ENCODE measurements at places on chromosomes 3 and 15.

GRCh38 chr3:194132465-194133286 is 3.3 kb upstream of the HES1 start:
- DNase-seq: no peak

DNA sequence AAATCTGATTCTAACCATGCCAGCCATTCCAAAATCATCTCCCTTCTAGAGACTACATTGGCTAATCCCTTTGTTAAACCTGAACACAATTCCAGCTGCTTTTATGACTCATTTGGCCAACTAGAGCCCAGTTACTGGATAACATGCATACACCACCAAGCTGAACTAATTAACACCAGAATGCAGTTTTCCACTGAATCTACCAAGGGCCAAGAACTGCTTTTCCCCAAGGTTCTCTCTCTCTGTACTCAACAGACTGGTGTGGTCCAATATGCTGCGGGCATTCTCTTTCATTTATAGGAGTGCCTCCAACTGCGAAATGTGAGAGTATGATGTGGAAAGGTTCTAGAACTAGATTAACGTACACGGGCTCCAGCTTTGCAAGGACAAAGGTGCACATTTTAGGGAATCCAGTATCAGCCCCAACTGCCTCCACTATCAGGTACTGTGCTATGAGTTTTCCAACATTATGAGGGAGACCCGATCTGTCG is 1.5 kb downstream of the CHSY1 start:
- DNase-seq: peak; percentile 34

GRCh38 chr3:14216257-14217048 is 37.8 kb downstream of the LSM3 start:
- no peak for DNase-seq

- no peak for DNase-seq
Measured at GRCh38 chr15:48868536-48868935, 9.4 kb upstream of the EID1 start.

DNA sequence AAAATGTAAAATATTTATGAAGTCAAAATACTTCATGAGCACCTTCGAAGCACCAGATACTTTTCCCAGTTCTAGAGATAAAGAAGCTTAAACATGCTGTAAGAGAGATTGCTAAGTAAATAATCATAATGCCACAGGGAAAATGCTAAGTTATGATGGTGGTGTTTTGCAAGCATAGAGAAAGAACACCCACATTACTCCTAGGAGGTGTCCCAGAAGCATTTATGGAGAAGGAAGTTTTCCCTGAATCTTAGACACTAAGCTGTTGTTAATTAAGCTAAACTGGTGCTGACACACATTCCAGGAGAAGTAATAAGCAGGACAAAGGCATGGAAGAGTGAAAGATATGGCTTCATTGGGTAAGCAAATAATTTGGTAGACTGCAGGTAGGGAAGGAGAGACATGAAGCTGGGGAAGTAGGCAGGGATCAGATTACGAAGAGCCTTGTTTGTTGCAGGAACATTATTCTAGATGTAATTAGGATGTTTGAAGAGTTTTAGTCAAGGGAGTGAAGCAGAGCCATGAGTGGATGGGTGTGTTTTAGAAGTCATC is 40.4 kb upstream of the CHMP2B start:
- no peak for DNase-seq

GRCh38 chr3:131957980-131958379 is 76.8 kb downstream of the CPNE4 start:
- DNase-seq: no peak

GRCh38 chr3:134904241-134904771 is 109.2 kb downstream of the EPHB1 start:
- no peak for DNase-seq

DNA sequence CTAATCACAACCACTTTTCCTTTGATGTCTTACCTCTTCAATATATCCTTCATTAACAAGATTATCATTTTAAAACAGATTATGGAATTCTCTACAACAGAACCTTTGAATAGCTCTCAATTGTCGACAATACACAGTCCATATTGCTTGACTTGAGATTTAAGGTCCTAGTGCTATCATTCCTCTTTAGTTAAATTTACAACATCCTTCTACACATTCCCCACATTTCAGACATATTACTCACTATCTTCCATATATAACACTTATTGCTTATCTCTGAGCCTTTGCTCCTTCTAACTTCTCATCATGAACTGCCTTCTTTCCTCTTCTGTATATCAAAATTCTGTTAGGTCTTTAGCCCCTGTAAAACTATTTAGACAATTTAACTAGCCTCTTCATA is 247.0 kb downstream of the STXBP5L start:
- DNase-seq: no peak

DNA sequence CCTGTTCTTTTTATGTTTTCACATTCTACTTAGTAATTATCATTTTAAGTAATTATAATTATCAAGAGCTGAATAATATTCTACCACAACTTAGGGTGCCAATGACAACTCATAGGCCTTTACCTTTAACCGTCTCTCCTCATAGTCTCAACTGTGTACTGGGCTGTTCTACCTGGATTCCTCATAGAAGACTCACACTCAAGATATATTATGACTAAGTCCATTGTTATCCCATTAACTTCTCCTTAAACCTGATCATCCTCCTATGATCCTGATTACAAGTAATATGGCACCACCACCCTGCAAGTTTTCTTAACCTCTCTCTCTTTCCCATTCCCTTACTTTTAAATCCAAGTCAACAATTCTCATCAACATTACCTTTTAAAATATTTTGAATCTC is 285.9 kb upstream of the VEPH1 start:
- no peak for DNase-seq

DNA sequence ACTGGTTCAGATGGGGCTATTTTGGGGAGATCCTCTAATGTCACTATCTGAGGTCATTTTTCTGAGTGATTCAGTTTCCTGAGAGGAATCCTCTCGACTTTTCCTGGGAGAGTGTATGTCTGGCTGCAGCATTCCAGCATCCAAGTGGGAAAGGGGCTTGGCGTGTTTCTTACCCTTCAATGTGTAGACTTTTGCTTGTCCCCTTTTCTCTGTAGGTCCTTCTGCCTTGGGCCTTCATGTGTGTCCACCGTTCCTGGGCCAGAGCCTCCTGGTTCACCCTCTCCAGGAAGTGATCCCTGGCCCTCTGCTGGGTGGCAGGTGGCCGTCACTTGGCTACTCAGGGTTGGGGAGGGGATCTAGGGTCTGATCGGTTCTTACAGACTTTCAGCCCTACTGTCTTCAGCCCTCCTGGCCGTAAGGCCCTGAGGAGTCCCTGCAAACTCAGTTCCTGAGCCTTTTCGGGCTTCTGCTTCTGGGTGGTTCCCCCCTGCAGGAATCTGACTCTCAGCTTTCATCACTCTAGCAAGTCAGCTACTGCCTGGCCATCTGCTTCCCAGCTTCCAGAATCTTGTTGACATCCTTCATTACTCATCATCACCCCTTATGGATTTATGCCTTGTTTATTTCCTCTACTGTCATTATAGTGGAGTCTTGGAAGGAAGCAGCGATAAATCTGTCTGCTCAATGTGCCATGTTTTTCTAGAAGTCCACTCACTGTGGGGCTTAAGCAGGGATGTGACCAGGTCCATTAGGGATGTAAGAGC is 36.5 kb downstream of the GOLGA6L10 start:
- DNase-seq: no peak

DNA sequence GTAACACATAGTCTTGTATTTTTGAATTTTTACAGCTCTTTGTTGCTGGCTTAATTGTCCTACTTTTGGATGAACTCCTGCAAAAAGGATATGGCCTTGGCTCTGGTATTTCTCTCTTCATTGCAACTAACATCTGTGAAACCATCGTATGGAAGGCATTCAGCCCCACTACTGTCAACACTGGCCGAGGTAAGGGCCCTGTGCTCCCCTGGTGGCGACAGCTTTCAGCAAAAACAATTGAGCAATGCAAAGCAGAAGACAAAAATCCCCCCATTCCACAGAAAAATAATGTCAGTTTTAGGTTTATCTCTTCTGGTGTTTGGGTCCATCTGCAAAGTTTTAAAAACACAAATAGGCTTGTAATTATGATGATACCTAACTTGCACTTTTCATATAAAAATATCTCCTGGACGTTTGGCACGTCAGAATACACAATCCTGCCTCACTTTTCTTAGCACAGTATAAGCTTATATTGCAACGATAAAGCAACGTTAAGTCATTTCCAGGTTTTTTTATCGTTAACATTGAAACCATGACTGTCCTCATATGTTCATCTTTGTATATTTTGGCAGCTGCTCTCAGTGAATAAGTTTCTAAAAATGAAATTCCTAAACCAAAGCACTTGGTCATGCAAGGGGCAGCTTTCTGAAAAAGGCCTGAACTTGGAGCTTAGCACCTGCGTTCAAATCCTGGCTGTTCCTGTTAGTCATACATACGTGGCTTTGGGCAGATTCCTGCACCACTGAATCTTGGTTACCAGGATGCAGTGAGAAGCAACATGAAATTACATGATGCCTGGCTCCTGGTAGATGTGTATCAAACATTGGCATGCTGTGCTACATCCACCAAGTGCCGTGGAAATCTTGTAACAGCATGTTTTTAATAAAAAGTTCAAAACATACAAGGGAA is 8.5 kb downstream of the SEC61A1 start:
- no peak for DNase-seq

GRCh38 chr3:126039870-126040269 is 44.1 kb downstream of the SLC41A3 start:
- DNase-seq: no peak

DNA sequence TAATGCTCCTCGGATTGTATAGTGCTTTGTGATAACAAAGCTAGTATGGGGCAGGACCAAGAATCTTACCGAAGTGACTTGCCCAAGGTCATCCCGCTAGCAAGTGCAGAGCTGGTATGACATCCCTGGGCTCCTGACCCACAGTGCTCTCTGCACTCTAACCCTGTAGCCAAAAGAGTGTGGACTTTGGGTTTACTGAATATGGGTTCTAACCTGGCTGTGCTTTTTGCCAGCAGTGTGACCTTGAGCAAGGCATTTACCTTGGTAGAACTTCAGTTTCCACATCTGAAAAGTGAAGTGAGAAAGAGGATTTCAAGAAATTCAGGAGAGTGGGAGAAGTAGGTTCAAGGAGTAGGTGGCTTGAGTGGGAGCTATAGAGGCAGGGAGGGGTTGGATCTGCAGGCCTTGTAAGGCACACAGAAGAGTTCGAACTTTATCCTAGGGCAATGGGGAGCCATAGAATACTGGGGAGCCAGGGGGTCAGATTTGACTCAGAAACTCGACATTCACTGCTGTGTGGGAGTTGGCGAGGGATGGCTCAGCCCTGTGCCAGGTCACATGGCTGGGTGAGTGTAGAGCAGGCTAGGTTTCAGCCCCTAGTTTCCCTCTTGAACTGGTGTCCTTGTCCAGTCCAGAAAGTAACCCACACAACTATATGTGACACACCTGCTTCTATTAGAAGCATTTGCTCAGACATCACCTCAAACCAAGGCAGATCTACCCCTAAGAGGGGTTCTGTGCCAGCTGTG is 91.9 kb downstream of the RPLP1 start:
- no peak for DNase-seq

DNA sequence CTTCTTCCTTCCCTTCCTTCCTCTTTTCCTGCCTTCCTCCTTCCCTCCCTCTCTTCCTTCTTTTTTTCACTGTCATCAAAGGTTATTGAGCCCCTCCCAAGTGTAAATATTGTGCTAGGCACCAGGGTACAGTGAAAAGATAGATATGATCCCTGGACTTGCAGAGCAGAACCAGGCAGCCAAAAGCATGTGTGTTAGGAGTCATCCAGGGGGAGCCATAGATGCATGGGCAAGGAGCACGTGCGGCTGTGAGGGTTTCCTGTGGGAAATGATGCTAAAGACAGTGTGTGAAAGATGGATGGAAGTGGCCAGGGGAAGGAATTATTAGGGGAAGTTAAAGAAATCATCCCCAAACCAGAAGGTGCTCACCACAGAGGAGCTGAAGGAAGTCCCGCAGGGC is 65.2 kb downstream of the NR2F2 start:
- no peak for DNase-seq

DNA sequence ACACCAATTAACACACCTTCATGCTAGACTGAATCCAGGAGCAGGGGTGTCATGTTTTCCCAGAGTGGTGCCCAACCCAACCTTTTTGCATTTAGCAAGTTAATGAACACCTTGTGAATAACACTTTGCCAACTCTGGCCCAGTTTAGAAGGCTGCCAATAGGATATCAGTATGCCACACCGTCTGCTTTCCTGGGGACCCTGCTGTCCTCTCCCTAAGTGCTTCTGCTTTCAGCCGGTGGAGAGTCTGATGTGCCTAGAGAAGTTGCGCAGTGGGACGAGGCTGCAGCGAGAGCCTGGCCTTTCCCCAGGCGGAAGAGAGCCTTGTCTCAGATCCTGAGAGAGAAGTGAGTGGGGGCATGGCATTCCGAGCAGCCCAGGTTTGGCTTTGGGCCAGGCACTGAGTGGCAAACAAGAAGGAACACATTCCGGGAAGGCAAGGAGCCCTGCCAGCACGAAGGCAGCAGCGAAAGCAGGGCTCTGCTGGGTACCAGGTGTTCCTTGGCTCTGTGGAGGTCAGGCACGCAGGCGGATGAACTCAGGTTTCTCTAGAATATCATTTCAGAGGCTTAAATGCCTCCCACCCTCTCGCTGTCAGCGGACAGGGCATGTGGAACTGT is 36.9 kb downstream of the SENP8 start:
- DNase-seq: no peak

- peak; percentile 56 for DNase-seq
Measured at GRCh38 chr3:9399746-9400145, 2.3 kb downstream of the SETD5 start.

- DNase-seq: peak; percentile 46
Measured at GRCh38 chr15:64355348-64355943, 527 bp downstream of the CSNK1G1 start.

GRCh38 chr3:93910097-93910496 is 63.6 kb downstream of the PROS1 start:
- no peak for DNase-seq

- DNase-seq: no peak
Measured at GRCh38 chr3:104614564-104614963, 752.1 kb upstream of the ALCAM start.

DNA sequence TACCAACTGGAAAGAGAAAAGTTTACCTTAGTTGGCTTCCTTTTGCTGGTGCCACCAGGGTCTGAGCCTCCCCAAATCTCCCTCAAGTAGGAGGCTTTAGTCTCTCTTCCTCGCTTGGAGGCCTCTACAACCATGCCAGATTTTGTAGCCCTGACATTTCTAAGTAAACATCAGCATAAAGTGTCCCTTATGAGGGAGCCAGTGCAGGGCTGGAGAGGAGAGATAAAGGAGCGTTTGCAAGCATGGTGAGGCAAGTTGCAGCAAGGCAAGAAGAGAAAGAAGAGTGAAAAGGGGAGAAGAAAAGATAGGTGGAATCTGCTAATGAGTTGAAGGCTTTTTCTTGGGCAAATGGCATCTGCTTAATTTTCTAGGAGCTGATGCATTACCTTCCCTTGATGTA is 82.7 kb upstream of the FNDC3B start:
- DNase-seq: no peak
